ENCODE measurements at places on chromosomes 7 and 10.
A peak's percentile ranks its signal among the peaks of the same experiment; 100 is the strongest.

DNA sequence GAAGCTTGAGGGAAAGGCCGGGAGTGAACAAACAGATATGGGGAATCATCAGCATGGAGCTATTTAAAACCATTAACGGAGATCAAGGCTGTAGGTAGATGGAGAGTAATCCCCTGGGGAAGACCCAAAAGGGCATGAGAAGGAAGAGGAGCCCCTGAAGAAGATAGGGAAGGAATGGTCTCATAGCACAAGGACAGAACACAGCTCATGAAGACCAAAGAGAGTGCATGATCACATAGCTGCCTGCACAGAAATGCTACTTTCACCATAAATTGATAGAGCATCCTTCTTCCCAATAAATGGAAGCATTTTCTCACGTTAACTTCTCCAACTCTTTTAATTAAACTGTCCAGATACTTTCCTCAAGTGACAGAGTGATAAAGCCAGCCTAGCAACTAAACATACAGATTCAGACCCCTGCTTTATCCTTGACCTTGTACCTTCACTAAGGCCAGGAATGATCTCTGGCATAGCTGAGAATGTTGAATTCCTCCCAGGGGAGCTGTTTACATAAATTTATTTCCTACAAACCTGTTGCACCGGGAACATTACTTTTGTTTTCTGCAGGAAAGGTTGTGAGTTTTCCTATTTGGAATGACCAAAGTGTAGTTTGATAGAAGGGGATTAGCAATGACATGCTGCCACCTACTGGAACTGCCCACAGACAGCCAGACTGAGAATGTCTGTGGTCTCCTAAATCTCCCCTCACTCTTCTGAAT, 110.8 kb upstream of the LRGUK start:
- peak; percentile 22 for DNase-seq

DNA sequence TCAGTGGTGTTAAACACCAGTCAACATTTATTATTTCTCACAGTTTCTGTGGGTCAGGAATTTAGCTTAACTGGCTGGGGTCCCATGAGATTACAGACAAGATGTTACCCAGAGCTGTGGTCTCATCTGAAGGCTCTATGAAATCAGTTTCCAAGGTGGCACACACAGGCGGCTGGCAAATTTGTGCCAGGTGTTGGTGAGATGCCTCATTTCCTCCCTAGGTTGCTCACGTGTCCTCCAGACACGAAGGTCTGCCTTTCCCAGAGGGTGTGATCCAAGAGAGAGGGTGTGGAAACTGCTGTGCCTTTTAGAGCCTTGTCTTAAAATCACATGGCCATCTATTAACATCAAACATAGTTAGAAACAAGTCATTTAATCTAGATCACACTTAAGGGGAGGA, 209.0 kb downstream of the JCAD start:
- DNase-seq = no peak

GRCh38 chr7:35596061-35596460, 98.9 kb downstream of the HERPUD2 start:
- no peak for DNase-seq

DNA sequence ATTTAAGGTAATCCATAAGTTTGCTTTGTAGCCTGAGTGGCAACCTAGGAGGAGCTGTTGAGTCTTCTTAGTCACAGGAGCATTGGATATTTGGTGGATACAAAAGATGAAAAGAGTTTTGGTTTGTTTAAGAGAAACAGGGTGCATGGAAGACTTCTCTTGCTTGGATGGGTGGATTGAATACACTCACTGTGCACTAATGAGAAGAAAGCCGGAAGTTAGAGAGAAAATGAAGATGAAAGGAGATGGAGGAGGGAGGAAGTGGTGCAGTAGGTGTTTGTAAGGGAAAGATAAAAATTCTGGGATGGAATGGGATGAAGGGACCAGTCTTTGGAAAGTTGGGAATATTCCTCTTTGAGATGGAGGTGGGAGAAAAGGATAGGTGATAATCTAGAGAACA, 7.7 kb downstream of the MDFIC start:
- no peak for DNase-seq

GRCh38 chr10:23657677-23658076, 218.8 kb downstream of the OTUD1 start:
- DNase-seq = no peak

DNA sequence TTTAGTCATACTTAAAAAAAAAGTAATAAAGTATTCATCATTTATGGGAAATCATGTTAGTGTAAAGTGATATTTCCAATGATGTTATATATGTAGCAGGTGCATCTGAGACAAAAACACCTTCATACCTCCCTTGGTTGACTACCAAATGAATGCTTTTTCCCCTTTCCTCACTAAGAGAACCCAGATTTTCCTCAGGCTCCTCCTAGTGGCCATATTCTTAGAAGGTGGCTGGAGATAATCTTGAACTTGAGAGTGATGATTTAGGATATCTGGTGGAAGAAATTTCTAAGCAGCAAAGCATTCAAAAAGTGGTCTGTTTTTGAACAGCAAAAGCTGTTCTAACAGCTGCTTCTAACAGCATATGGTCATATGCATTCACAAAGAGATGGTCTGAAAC, 16.8 kb upstream of the DNAH11 start:
- no peak for DNase-seq

GRCh38 chr7:11570205-11570604, 261.8 kb downstream of the THSD7A start:
- DNase-seq = no peak

DNA sequence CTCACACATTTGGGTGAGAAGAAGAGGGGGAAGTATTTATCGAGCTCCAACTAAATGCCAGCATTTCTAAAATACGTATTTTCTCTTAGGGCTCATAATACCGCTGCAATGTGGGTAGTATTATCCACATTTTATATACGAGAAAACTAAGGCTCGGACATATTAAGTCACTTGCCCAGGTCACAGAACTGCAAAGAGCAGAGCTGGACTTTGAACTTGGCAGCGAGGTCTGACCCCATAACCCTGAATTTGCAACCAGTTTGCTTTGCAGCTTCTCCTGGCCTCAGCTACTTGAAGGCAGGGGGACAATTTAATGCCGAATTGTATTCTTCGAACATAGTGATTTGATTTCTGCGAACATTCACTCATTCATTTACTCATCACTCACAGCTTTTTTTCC, 7.2 kb downstream of the ABLIM1 start:
- DNase-seq = no peak

DNA sequence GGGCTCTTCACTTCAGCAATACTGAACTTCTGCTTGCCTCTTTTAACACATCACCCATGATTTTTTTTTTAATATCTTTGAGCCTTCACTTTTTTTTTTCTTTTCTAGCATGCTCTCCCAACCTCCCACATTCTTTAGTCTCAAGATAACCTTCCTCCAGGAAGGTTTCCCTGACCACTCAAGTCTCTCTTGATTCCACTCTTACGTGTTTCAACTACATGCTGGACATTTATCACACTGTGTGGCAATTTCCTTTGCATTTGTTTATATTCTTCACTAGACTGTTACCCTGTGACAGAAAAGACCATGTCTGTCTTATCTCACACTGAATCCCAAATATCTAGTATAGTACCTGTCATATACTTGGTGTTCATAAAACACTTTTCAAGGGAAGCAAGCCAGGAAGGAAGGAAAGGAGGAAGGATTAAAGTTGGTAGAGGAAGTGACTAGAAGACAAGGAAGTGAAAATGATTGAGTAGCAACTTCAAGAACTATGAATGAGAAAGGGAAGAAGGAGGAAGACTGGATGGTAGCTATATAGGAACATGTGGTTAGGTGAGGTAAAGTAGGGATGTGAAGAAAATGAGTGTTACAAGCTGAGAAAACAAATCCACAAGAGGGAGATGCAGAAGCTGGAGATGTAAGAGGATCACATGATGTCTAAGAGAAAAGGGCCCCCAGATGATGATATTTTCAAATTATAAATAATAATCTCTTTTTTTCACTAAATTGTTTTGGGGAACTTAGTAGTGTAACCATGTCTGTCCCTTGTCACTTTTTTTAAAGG, 40.4 kb downstream of the IFIT5 start:
- DNase-seq = no peak

DNA sequence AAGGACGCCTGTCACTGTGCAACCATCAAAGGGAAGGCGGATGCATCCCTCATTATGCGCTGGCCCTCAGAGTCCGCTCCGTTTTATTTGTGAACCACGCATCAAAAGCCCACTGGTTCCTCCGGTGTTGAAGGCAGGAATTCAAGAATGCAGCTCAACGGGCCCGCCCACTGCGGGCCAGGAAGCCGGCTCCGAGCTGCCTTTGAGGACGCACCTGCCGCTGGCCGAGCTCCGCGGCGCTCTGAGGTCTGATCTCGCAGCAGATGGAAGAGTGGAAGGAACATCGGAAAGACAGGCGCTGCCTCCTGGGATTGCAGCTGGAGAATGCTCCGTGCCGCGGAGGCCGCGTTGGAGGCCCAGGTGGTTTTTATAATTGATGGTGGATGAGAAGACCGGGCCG, 56.9 kb upstream of the ADGRA1 start:
- no peak for DNase-seq

DNA sequence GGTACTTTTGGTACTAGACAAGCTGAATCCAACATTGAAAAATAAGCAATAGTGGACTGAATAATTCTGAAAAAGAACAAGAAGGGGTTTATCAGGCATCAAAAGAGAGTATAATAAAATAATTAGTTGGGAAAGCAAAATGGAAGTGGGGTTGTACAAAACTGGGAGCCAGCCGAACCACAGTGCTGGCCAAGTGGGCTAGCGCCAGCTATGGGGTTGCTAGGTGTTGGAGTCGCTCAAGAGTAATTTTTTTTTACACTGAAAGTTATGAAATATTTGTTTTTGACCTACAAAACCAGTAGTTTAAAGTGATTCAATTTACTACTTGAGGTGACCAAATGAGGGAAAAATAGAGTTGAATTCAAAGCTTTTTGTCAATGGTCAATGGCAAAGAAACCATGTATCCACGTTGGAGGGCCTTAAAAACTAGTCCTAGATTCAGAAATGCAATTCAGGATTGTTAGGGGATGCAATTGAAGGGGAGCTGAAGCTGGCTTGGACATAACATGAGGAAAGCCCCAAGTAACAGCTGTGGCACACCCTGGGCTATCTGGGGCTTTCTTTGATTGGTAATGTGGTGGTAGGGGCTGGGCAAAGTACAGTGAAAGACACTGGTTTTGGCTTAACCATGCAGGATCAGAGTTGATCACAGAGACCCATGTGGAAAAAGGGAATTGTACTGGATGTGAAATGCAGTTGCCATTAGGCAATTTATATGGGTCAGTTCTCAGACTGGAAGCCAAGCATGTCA, 28.3 kb upstream of the MSMB start:
- DNase-seq = no peak

- no peak for DNase-seq
These were observed 75.7 kb downstream of the CHST15 start for GRCh38 chr10:124017729-124018128.

- no peak for DNase-seq
These were observed 154.4 kb upstream of the AKR1E2 start for GRCh38 chr10:4671451-4672145.

DNA sequence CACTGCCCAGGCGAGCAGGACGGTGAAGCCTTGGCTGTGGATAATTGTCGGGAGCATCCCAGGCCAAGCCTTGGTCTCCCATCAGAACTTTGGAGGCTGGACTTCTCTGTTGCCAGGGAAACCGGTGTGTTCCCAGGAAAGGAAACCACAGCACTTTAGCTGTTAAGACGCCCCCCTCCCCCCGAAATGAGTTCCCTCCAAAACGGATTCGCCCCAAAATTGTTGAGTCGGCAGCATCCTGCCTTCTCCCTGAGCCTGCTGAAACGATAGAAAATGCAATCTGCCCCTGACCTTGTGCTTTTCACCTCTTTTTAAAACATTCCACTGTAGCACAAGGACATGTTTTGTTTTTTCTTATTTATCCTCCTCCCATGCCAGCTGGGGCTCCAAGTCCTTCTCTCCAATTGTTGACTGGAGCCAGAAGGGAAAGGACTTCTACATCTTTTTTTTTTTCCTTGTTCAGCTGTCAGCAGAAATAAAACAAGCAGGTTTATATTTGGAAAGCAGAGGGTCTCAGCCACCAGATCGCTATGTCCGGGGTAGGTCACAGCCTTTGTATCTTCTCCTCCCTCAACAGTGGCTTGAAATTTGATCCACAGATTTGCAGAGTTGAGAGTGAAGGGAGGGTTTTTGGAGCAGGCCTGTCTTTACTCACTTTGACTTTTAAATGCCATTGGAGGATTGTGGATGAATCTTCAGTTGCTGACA, 116.5 kb downstream of the ZMIZ1 start:
- DNase-seq = no peak

DNA sequence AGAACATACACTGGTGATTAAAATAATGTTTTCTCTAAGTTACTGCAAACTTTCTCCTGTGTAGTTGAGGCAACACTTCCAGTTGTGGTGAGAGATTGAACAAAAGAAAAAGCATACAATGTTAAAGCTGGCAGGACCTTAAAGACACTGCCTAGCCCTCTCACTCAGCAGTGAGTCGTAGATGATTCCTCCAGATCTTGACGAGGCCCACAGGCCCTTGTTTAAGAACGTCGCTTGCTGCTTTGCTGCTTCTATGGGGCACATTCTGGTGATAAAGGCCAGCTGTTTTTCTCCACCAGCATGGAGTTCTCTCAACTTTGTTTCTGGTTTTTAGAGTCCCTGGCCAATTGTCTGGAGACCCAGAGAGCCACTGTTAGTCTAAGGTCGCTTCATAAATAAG, 2.8 kb upstream of the DENND11 start:
- no peak for DNase-seq

GRCh38 chr10:59905731-59906416, 482 bp downstream of the CCDC6 start:
- DNase-seq = no peak

GRCh38 chr7:157409149-157409752, 72.4 kb downstream of the DNAJB6 start:
- no peak for DNase-seq

- no peak for DNase-seq
These were observed 115.5 kb upstream of the DIP2C start for GRCh38 chr10:804787-805619.

- DNase-seq = peak; percentile 56
These were observed 120.1 kb downstream of the ELAPOR2 start for GRCh38 chr7:86939197-86939814.

All from activated CD8-positive, alpha-beta T cell treated with anti-CD3 and anti-CD28 coated beads, Interleukin-2, amount 10 ng/mL, durations not matched to agents 7 days and 5 days (primary cell).